ENCODE measurements at places on chromosomes 13 and 19.

DNA sequence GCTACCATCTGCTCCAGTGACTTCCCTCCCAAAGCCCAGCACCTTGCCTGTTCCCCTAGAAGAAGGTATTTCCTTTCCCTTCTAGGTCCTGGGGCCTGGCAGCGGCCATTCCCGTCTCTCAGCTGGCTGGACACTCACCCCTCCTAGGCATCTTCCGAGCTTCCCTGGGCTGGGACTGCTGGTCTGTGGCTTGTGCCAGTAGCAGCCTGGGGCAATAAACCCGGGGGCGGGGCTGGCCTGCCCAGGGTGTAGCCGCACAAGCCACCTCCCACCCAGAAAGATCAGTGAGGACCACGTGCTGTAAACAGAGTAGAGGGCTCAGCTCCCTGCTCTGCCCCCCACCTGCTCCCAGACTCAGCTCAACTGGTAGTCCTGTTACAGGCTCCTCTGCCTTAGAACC lies 15.0 kb downstream of the LIPE start:
- DNase-seq, result no peak

GRCh38 chr19:16435238-16435917 lies 36.4 kb downstream of the EPS15L1 start:
- DNase-seq, result peak; percentile 99

DNA sequence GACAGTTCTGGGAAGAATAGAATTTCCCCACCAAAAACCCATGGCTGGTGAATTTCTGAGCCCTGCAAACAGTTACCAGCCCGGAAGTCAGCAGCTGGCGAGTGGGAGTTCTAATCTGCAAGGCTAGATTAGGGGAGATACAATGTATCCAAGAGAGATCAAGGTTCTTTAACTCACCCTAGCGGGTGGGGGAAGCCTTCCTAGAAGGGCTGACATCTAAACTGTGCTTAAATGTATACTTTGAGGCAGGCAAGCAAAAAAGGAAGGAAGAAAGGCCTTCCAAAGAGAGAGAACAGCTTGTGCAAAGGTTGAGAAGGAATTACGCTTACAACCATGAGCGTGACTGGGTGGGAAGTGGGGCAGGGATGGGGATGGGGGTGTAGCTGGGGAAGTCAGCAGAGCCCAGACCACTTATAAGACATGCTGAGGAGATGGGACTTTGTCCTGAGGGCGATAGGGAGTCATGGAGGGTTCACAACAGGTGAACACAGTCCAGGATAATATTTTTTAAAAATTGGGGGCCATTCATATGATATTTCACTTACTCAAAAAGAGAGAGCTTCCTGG lies 20.8 kb upstream of the ZNRF4 start:
- DNase-seq, result no peak

- DNase-seq, result peak; percentile 74
Observed at GRCh38 chr19:13849991-13850909, 26.7 kb upstream of the NANOS3 start.

DNA sequence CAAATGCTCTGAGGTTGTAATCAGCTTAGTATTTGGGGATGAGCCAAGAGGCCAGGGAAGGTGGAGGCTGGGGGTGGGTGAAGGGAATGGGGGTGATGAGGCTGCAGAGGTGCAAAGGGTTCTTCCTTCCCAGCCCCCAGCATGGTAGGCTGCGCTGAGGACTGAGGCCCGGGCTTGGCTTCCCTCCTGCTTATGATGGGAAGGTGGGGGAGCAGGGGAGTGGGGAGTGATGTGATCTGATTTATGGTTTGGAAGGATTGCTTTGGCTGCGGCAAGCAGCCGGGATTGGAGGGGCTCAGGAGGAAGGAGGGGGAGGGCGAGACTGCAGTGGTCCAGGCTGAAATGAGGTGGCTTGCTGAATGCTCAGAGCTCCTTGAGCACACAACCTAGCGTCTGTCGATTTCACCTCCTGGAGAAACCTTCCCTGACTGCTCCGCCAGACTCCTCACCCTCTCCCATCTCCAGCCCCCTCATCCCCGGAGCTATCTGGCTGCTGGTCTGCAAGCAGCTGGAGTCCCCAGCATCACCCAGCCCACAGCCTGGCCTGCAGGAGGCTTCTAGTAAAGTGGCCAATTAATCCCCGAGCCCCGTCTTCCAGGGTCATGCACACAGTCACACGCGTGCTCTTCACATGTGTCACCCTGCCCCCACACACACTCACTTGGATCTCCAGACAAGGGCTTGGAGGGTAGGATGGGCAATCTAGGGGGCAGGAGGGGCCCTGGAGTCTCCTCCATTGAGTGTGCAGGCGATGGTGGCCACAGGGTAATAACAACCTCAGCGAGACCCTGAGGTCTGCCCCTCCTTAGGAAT lies 757 bp upstream of the CLEC11A start:
- peak; percentile 18 for DNase-seq

DNA sequence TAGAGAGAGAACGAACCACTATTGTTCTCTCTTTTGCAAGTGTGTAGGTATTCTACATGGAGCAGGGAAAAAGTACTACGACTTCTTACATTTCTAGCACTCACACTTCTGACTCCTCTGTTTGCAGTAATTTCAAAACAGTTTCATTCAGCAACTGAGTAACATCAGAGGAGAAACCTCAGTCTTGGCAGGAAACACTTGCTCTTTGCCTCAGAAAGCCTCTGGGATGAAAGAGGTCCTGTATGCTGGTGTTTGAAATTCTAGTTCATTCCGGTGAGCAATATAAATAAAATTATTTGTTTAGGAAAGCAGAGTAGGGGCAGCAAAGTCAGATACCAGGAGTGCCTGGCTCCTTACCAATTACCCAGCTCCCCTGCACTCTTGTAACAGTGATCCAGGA lies 595.5 kb downstream of the TBC1D4 start:
- peak; percentile 42 for DNase-seq

GRCh38 chr13:27027086-27027667 lies 144.4 kb downstream of the USP12 start:
- no peak for DNase-seq

DNA sequence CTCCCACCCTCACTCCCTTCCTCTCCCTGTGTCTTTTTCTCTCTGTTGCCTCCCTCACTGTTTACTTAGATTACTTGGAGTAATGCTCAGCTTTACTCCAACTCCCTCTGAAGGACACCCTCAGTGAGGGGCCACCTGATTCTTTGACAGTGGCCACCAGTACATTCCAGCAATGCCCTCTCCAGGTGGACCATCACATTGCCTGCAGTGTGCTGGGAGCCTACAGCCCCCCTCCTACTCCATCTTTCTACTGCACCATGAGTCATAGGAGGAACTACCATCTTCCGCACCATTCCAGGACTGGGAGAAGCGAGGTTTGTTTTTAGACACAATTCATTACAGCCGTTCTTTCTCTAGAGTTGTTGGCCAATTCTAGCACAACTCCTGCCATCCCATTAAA lies 96.6 kb upstream of the POSTN start:
- no peak for DNase-seq

DNA sequence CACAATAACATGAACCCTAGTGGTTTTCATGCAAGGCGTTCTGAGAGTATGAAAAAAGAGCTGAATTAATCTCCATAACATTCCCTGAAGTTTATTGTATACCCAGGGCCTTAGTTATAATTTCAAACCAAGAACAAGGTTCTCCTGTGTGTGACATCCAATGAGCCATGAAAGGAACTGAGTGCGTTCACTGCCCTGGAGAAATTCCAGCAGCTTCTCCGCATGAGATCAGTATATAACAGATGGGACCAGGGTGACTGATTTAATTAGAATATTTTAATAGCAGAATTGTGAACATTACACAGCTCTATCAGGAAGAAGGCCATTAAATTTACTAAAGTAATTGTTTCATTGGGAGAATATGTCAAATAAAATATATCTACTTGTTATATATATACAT lies 1190.5 kb upstream of the SLC10A2 start:
- no peak for DNase-seq

DNA sequence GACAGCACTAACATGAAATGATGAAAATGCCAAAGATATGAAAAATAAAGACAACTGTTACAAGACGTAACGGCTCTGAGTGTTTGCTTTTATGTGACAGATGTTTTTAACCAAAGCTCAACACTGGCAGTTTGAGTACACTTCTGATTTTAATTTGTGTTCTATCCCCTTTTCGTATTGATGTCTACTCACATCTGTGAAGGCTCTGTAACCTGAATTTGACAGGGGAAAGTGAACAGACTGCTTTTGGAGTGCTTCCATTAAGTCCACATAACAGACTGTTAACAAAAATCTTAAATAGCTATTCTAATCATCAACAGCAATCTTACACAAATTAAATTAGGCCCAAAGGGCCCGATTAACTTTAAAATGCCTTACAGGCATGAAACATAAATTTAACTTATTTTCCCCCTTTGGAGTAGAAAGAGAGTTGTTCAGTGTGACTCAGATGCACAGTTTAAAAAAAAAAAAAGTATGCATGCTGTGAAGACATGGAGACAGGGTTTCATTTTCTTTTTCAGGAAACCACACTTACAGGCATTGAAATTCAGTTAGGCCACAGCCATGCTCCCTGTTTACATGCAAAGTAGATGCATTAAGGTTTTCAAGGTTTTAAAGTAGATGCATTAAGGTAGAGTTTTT lies 16.3 kb upstream of the RNASEH2B start:
- DNase-seq, result peak; percentile 52

Data from AG10803 (cell line).